ENCODE measurements at places on chromosomes 11 and 22. TPM values are rescaled to one million over a fixed set of nuclear protein-coding genes. Genes with fewer than 3 reads are reported as not detected.

GRCh38 chr22:17108256-17109112 lies 12.7 kb downstream of the TMEM121B start:
- no peak for DNase-seq

GRCh38 chr22:48236261-48236660 lies 1473.8 kb downstream of the TBC1D22A start:
- DNase-seq = no peak

DNA sequence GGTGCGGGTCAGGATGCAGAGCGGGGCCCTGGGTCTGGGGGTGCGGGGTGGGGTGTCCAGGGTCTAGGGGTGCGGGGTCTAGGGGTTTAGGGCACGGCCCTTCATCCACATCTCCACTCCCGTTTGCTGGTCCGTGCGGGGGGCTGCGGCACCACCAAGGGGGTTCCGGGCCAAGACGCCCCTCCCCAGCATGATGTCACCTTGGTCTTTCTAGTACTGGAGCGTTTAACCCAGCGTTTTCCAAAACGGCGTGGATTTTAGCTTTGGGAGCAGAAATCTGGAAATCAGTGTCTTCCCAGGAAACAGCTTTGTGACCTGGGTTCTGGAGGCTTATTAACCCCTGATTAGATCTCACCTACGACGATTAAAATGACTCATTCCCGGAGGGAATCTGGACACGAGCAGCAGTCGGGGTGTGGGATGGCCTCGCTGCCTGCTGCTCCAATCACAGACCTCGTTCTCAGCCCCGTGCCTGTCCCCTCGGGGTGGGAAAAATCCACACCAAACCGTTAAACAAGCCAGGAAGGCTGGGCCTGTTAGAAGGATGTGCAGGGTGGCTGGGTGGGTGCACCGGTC lies 759 bp downstream of the AP2A2 start:
- DNase-seq = peak; percentile 49

- peak; percentile 73 for DNase-seq
Observed at GRCh38 chr11:128157423-128158298, 429.7 kb downstream of the ETS1 start.

DNA sequence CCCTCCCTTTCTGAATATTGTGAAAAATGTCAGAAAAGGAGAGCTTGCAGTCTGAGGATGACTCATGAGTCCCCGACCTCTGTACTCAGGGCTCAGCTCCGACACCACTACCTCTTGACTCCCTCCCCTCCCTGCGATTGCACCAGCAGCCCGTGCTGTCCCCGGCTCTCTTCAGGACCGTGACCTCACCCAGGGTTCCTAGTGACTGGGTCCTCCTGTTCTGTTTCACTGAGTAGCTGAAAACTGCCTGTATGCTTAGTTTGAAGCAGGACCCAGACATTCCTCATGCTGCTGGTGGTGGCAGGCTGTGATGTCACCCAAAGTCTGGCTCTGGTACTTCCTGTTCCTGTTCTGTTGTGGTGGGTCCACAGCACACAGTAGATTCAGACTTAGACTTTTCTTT lies 11.7 kb downstream of the PHRF1 start:
- peak; percentile 53 for DNase-seq

DNA sequence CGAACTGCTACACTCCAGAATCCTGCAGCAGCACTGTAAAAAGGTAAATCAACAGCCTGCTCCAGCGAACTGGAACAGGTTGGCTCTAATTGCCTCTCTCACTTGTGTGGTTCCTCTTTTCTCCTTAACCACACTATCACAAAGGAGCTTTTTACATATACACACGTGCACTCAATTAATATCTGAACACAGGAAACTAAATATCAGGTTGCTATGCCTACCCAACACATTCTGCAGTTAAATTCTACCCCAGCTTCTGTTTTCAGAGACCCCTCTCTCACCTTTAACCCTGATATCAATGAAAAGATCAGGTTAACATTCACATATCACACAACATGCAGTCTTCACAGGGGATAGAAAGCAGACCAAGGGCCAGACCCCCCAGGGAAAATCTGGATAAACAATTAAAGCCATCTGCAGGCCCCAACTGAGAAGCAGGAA lies 11.0 kb downstream of the RBFOX2 start:
- no peak for DNase-seq

- no peak for DNase-seq
Observed at GRCh38 chr11:104645261-104646222, 252.7 kb downstream of the CASP12 start.

- no peak for DNase-seq
Observed at GRCh38 chr22:22673628-22674027, 29.2 kb downstream of the GGTLC2 start.

The OR9Q2 gene
- total RNA-seq = not detected

- DNase-seq = no peak
Observed at GRCh38 chr11:721741-722345, 15.8 kb downstream of the EPS8L2 start.

DNA sequence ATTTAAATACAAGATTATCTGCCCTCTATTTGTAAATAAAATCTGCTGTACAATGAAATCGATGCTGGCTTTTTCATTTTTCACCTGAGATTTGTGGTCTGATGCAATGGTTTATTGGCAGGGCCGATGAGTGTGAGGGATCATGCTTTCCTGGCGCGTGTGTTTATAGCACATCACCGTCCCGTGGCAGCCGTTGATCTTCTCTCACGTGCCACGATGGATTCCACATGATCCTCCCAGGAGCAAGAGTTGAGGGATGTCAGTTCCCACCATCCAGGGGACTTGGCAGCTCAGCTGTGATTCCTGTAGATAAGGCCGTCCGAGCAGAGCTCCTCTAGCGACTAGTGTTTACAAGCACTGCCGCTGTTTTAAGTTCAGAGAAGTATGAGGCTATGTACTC lies 213.7 kb downstream of the TBC1D22A start:
- no peak for DNase-seq

The HBG1 gene
- not detected for total RNA-seq

GRCh38 chr22:23816156-23816976 lies 22.4 kb downstream of the DERL3 start:
- DNase-seq = no peak

DNA sequence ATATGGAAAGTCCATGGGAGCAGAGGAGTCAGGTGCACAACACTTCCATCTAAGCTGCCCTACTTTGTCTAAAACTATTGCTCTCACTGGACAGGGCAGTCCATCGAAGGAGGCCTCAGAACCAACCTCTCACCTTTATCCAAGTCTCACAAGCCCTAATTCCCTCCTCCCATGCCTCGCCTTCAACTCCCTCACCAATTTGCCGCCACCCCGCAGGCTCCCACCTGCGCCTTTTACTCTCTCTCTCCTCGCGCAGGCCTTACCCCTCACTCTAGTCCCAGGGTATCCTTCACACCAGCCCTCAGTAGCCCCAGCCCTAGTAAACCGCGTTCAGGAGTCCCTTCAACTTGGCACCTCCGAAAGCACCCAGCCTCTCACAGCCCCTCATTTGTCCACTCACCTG lies 451 bp downstream of the FHIP1B start:
- no peak for DNase-seq

The OR51I1 gene
- 2.9 TPM for total RNA-seq

DNA sequence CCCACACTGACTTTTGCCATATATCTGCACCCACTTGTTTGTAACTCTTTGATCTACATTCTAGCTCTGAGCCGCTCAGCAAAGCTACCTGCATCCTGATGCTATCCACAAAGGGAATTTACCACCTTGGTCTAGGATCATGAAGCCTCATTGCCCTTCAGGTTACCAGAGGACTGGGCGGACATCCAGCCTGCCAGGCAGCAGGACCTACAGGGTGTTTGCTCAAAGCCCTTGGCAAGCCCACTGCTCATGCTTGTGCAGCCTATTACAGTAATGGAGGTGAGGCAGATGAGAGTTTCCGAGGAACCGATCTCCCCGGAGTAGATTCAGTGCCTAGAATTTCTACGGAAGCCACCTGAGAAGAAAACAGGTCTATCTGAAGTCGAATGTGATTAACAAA lies 417.2 kb downstream of the OPCML start:
- DNase-seq = no peak

GRCh38 chr11:23789200-23789853 lies 707.5 kb upstream of the LUZP2 start:
- DNase-seq = no peak

The LIF gene
- 8.8 TPM for total RNA-seq

GRCh38 chr11:67675058-67675747 lies 780 bp upstream of the ALDH3B2 start:
- no peak for DNase-seq

The OR52I2 gene
- total RNA-seq = not detected

DNA sequence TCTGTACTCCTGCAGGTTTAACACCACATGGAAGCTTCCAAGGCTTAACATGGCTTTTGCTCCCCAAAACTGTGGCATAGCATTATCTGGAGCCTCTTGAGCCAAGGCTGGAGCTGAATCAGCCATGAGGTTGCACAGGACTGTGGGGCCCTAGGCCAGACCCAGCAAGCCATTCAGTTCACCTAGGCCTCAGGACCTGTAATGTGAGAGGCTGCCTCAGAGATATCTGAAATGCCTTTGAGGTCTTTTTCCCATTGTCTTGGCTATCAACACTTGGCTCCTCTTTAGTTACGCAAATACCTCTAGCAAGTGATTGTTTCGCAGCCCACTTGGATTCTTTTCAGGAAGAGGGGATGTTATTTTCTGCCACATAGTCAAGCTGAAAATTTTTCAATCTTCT lies 72.0 kb downstream of the VPREB1 start:
- no peak for DNase-seq

DNA sequence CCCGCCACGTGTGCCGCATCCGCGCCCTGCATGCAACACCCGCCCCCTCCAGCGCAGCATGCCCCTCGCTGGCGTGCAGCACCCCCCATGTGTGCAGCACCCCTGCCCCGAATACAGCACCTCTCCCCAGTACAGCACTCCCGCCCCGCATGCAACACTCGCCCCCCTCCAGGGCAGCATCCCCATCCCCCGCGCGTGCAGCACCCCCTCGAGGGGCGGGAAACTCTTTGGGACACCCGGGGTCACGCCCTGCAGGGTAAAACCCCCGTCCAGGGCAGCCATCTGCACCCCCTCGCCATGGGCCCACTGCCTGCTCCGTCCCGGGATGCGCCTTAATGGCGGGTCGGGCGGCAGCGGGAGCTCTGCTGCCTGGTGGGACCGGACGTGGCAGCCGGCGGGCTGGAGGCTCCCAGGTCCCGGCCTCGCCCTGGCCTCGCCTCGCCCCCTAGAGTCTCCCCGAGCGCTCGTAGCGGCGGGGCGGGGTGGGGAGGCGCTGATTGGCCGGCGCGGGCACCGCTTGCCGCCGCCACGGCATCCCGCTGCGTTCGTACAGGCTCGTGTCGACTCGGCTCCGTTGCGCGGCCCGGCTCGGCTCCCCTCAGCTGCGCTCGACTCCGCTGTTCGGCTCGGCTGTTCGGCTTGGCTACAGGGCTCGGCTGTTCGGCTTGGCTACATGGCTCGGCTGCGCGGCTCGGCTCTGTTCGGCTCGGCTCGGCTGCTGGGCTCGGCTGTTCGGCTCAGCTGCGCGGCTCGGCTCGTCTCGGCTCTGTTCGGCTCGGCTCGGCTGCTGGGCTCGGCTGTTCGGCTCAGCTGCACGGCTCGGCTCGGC lies 417 bp upstream of the BRSK2 start:
- peak; percentile 93 for DNase-seq

GRCh38 chr11:130728185-130729180 lies 187.8 kb downstream of the SNX19 start:
- no peak for DNase-seq

The TST gene
- total RNA-seq = 15.9 TPM

- no peak for DNase-seq
Observed at GRCh38 chr22:23397008-23397612, 183.0 kb downstream of the IGLL1 start.

The C11orf52 gene
- total RNA-seq = not detected

- no peak for DNase-seq
Observed at GRCh38 chr11:85857098-85857497, 1.9 kb downstream of the CCDC83 start.

GRCh38 chr11:18527512-18527911 lies 770 bp upstream of the TSG101 start:
- DNase-seq = peak; percentile 52

The MMP13 gene
- total RNA-seq = 0.47 TPM

- DNase-seq = peak; percentile 58
Observed at GRCh38 chr11:69510471-69511357, 29.3 kb downstream of the LINC01488 start.

GRCh38 chr11:133509924-133510697 lies 22.2 kb downstream of the OPCML start:
- DNase-seq = no peak

The HMBS gene
- total RNA-seq = 9.3 TPM

Measured in HT1080 (cell line).